ENCODE measurements at places on chromosomes 3 and 15.
A peak's percentile ranks its signal among the peaks of the same experiment; 100 is the strongest.

DNA sequence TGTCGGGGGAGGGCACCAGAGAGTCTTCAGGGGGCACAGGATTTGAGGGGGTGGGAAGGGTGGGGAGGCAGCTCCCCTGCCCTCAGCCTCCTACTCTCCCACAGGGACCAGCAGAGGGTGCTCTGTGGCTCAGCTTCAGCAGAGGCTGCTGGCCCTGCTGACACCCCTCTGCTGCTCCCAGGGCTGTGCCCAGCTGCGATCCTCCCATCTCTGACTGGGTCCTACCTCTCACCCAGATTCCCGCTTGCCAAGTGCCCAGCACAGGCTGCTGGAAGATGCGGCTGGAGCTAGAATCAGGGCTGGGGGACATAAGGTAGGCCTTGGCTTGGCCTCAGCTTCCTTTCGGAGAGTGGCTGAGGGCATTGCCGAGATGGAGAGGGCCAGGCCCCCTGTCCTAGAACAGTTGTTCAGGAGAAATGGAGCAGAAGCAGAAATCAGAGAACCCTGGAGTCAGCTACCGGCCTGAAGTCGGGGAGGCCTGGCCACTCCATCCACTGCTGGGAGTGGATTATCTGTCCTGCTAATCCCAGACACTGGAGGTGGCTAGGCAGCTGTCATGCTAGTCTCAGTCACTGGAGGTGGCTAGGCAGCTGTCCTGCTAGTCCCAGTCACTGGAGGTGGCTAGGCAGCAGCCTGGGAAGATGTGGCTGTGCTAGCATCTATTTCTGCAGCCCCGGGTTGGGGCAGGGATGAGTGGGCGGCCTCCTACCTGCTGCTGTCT, 3.9 kb downstream of the GRM2 start:
- no peak for DNase-seq

GRCh38 chr3:148269816-148270215, 427.9 kb upstream of the AGTR1 start:
- DNase-seq: no peak

DNA sequence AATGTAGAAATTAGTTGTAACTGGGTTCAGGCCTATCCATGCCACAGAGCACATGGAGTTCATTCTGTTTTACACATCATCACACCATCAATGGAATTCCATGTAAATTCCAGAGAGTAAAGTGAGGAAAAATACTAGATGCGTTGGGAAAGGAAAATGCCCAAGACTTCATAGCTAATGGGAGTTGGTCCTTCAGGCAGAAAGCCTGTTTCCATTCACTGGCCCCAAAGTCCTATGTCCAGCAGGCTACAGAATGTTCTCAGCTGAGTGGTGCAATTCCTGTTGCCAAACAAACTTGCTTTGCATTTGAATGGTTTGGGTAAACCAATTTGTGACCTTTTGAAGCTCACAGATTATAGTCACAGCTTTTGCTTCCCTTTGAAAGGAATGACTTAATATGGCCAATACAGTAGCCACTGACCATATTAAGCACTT, 164.6 kb upstream of the PFN2 start:
- DNase-seq: no peak

DNA sequence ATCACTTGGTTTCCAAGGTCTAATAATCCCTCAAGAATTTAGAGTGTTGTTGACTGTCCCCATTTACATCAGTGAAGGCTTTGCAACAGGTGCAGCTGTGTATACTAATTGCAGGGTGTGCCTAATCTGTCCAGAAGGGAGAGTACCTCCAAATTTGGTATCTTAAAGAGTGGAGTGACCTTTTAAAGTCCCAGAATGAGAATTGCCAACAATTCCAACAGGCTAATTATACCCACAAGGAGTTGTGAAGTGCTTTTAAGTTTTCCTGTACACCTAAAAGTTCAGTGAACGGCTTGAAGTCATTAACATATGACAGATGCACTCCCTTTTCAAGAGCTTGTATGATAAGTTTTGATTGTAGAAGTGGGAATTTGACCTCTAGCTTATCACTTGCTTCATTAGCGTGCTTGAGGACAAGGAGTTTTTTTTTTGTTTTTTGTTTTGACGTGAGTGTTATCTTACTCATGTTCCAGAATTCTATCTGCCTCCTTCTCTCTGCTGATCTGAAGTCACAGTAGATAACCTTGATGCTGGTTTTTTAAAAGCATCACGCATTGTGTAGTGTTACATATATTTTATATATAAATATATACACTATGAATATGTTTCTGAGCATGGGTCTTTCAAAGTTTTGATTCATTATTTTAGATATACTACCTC, 26.3 kb downstream of the CDIN1 start:
- no peak for DNase-seq

GRCh38 chr3:29285471-29286071, 4.7 kb downstream of the RBMS3 start:
- no peak for DNase-seq

DNA sequence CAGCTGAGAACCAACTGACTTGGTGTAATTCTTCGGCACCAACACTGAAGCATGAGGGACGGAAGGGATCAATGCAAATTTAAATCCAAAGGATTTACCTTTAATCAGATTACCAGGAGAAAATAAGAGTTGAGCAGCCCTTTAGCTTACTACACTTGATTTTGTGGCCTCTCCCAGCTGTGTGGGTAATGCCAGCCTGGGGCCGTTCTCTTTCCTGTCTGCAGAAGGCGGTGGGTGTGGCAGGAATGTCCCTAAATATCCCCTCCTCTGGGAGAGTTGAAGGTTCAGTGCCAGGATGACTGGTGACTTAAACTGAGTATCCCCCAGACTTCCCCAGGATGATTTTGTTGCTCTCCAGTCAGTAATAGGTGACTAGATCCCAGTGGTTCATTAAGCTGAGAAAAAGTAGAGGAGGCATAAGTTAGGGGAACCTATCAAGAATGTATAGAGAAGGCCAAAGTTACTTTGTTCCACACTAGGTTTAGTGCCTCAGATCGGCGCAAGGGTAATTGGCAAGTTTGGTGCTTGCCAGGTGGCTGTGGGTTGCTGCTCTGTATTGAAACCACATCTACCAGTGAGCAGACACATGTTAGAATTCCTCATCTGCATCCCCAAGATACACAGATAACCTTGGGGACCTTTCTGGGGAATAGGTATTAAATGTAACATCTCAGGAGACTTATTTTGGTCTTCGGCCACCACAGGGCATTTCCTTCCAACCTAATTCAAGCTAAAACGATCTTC, 23.1 kb downstream of the MAPKBP1 start:
- DNase-seq: no peak

DNA sequence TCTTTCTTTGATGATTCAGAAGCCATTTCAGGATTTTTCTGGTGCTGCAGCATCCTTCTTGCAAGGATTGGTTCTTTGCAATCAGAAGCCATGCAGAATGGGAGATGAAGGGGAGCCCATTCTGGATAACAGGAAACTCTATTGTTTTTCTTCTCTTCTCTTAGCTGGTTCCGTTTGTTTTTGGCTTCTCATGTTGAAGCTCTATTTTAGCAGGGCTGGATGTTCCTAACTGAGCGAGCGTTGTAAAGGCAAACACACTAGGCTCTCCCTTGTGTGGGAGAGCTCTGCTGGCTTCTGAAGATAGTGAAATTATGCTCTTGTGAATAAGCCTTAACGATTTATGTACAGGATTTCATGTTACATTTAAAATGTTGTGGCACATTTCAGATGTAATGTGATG, 8.3 kb downstream of the CACNA1D start:
- DNase-seq: no peak

DNA sequence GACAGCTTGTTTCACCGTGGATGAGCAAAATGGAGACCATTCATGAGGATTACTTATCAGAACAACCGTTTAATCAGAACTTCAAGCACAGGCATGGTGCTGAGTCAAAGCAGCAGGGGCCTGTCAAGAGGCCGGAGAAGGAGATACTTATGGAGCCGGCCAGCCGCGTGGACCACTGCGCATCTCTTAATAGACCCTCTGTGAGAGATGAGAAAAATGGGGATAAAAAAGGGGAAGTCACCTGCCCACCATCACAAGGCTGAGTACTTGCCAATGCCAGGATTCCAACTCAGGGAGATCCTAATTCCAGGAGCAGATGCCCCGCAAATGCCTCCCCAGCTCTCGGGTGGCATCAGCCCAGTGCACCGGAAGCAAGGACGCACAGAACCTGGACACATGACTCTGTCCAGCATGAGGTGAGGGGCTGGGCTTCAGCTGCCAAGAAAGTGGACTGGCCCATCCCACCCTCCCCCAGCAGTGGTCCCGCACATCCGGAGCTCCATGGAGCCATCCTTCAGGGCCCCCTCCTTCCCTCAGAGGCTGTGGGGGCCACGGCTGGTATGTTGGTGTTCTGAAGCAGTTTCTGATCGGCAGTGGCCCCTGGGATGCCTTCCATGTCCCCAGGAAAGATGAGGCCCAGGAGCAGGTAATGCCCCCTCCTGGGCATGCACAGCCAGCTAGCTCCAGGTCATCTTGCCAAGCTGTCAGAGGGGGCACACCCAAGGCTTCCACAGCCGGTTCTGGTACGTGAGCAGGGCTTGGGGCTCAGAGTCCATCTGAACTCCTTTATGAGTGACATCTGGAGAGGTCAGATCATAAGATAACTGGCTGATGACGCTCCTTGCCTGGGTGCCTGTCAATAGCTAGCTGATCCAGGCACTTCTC, 143.8 kb downstream of the ATP10A start:
- DNase-seq: no peak

GRCh38 chr3:17151598-17152373, 267.0 kb downstream of the PLCL2 start:
- DNase-seq: no peak

- DNase-seq: peak; percentile 10
Measured at GRCh38 chr15:52139599-52140462, 27.3 kb upstream of the BCL2L10 start.

DNA sequence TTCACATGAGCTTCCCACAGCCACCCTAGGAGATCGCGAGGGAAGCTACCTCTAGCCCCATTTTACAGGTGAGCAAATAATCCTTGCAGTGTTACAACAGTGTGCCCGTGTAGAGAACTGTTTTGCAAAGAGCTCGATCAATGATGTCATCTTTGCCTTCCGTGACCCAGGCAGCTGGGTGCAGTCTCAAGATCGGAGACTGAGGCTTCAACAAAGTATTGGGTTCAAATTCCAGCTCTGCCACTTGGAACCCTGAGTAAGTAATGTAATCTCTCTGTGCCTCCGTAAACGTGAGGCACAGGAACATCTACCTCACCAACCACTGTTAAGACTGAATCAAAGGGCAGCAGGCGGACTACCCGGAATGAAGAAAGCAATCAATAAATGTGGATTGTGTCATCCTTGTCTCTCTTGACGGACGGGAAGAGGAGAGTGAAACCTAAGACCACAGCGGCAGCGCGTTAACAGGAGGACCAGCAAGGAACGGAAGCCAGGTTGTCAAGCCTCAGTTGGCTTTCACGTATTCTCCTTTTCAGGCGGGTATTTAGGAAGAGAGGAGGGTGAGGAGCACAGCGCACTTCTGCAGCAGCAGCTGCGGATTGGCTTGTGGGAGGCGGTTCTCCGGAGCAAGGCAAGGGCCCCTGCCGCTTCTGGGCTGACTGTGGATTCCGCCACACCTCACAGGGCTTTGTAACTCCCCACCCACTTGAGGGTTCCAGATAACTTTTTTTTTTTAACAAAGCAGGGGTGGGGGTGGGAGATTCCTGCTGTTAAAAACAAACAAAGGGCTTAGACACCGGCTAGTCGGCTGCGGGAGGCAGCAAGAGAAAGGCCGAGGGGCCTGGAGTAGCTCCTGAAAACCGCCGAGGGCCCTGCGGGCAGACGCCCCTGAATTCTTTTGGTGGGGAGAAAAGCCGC, 1.5 kb upstream of the SMAD3 start:
- no peak for DNase-seq

- DNase-seq: no peak
Measured at GRCh38 chr3:58521917-58522631, 14.9 kb downstream of the ACOX2 start.

DNA sequence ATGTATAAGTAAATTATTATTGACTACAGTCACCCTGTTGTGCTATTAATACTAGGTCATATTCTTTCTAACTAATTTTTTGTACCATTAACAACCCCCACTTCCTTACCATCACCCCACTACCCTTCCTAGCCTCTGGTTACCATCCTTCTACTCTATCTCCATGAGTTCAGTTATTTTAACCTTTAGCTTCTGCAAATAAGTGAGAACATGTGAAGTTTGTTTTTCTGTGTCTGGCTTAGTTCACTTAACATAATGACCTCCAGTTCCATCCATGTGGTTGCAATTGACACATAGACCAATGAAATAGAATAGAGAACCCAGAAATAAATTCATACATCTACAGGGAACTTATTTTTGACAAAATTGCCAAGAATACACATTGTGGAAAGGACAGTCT, 55.4 kb upstream of the CHRNB4 start:
- DNase-seq: no peak

- DNase-seq: no peak
Measured at GRCh38 chr3:32303399-32303747, 64.9 kb downstream of the CMTM8 start.

GRCh38 chr3:2246873-2247648, 148.4 kb downstream of the CNTN4 start:
- no peak for DNase-seq

GRCh38 chr3:195394024-195394423, 48.8 kb downstream of the ACAP2 start:
- DNase-seq: no peak

DNA sequence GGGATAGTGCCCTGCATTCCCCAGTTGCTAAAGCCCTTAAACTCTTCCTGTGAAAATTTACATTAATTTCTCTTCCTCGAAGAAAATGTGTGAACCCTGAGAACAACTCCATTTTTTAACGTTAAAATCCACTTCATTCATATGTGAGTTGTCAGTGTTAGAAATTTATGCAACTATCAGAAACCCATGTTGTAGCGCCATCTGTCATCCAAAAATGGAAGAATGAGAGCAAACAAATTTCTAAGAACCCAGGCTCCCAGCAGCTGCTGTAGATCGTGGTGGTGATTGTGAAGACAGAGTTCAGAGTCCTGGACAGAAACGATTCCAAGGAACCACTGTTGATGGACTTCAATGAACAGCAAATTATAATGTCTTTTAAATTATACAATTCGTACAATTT, 179.7 kb upstream of the NDN start:
- no peak for DNase-seq

- DNase-seq: no peak
Measured at GRCh38 chr3:29026959-29027358, 253.9 kb upstream of the RBMS3 start.

DNA sequence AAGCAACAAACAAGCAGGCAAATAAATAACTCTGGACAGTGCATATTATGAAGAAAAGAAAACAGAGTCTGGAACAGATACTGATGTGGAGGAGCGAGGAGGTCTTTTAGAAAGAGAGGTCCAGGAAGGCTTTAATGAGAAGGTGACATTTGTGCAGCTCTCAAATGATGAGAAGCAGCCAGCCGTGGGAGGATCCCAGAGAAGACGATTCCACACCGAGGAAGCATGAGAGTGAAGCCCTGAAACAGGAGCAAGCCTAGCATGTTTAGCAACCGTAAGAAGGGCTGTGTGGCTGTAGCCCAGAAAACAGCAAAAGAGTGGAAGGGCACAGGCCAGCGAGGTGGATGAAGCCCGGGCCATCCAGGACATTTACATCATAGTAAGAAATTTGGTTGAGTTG, 93.1 kb downstream of the RAD18 start:
- DNase-seq: no peak

Measured in NCI-H1694 (cell line).